ENCODE measurements at places on chromosomes 7 and 10.

DNA sequence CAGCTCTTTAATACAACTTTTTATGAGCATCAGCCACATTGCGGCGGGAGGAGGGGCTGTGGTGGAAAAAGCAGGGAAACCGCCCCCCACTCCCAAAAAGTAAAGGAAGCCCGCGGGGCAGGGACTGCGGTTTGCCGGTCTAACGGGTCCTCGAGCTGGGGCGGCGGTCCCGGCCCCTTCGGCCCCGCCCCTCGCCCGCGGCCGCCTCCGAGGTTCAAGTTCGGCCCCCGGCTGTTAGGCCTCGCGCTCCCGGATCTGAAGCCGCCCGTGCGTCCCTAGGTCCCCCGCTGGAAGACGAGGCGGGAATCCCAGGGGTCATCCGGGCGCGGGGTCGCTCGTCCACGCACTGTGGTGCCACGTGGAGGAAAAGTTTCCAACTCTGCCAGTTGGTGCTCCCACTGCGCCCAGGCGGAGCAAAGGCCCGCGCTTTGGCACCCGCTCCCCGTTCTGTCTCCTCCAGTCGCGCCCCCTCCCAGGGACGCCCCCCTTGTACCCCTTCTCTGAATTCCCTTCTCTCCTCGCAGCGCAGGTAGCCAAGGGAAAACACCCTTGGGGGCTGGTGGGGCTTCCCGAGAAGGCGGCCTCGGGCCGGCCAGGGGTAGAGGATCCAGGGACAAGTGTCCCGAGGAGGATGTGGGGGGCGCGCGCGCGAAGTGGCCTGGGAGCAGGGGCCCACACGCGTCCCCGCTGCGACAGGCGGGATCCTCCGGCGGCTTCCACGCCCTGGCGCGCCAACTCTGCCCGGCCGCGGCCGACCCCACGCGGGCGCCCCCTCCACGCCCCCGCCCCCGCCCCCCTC lies 798 bp upstream of the AUTS2 start:
- no peak for DNase-seq

DNA sequence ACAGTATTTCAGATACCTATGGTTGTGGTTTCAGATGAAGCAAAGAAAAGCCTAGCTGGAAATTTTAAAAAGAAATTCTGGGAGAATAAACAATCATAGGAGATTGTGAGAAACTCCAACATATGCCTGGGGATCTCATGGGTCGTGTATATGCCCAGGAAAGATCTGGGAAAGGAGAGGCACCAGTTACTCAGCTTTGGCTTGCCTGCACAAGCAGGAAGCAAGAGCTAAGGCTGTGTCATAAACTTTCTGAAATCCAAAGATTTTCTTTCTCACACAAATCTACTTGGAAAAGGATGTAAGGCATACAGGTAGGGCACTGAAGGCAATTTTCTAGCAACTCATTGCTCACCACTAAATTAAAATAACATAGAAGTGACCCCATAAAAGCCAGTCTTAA lies 373.6 kb downstream of the CDC14C start:
- DNase-seq, result no peak

GRCh38 chr7:74083928-74084721 lies 521 bp downstream of the LIMK1 start:
- DNase-seq, result no peak

GRCh38 chr10:133166828-133167692 lies 7.0 kb downstream of the KNDC1 start:
- DNase-seq, result no peak

All from stimulated activated CD8-positive, alpha-beta memory T cell treated with anti-CD3 and anti-CD28 coated beads, Interleukin-7, amount 100 ng/mL, for 48 hours (primary cell).